T follicular helper cell (primary cell): ENCODE measurements at places on chromosomes 2 and 18.
A peak's percentile ranks its signal among the peaks of the same experiment; 100 is the strongest.

DNA sequence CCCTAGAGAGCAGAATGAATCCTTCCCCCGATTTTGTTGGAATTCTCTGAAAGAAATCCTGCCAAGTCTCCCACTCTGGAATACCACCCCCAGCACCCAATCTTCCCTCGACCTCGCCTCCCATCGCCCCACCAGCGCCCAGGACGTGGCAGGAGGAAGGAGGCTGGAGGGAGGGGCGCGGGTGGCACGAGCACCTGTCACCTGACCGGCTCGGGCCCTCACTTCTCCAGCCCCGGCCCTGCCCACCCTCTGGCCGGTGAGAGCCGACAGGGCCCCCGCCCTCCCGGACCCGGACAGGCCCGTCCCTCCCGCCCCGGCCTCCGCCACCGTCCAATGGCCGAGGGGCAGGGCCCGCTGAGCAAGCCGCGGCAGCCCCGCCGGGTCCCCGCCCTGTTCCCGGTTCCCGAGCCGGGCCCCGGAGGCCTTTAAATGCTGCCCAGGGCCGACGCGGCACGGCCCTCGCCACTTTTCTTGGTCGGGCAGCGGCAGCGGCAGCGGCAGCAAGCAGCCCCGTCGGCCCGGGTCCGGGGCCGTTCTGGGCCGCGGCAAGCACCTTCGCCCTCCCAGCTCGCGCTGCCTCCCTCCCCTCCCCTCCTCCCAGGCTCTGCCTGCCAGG lies at the start of gene LGALSL:
TSS of gene LGALSL (plus strand) at position 393 of the 616 bp plus-strand sequence. CDS start 384 bp downstream, outside the sequence.
- no peak for DNase-seq

- no peak for DNase-seq
These were observed 350.3 kb upstream of the HS6ST1 start for GRCh38 chr2:128668946-128669345.

- DNase-seq = no peak
These were observed 52.1 kb downstream of the CYRIA start for GRCh38 chr2:16613539-16614011.

GRCh38 chr2:174692256-174692919 lies 71.9 kb downstream of the CHRNA1 start:
- no peak for DNase-seq

DNA sequence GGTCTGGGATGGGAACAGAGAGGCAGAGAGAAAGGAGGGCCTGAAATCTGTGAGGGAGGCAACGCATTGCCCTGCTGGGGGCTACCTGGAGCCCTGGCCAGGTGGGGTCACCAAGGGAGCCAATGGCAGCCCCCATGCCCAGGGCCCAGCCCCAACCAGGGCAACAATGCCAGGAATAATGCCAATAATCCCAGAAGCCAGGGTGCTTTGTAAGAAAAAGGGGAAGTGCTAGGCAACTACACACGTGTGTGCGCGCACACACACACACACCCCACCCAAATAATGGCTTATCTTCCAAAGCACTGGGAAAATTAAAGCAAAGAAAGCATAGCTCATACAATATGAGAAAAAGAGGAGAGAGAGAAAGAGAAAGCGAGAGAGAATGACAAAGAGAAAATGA lies 7.0 kb upstream of the CLEC4F start:
- DNase-seq = no peak

DNA sequence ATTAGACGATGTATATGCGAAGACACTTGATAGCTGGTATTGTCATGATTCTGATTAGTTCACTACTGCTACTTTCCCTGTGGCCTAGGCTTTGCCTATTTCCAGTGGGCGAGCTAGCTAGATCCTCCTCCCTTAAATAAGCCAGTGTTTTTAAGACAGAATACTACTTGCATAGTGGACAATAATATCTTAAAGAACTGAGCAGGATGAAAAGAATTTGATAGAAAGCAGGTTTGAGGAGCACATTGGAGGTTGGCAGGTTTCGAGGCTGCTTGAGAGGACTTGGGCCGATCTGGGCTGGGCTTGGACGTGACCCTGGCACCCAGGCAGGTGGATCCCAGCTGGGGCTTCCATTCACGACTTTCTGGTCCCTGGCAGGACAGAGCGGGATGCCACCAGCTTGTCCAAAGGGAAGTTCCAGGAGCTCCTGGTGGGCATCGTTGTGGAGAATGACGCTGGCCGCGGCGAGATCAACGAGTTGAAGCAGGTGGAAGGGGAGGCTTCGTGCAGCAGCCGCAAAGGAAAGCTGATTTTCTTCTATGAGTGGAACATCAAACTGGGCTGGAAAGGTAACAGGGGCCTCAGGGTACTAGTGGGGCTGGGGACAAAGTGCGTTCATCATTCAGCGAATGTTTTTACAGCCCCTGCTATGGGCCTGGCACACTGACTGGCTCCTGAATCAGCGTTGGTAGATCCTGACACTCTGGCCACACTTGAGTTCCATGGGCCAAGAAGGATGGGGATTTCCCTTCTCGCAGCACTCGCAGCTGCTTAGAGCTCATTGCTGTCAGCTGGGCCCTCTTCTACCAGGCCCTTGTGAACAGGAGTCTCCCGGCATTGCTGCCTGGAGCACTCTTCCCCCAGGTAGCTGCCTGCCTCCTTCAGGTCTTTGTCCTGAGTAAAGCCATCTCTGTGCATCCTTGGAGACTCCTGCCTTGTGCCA lies 16.9 kb downstream of the C2orf74 start:
- no peak for DNase-seq

DNA sequence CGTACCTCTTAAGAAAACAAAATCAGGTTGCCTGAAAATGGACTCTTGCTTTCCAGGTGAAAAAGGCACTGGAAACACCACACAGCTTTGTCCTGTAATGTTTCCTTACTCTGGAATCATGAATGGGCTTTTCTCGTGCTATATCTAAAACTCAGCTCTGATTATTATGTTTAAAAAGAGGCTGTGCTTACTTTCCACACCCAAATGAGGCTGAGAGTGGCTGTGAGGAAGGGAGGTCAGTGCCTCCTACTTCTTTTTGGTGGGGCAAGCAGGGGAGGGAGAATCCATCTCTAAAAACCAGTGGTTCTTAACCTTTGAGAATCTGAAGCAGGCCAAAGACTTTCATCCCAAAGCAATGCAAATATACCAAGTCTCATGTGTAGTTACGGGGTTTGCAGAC lies 148.6 kb downstream of the FAM210A start:
- DNase-seq = no peak

DNA sequence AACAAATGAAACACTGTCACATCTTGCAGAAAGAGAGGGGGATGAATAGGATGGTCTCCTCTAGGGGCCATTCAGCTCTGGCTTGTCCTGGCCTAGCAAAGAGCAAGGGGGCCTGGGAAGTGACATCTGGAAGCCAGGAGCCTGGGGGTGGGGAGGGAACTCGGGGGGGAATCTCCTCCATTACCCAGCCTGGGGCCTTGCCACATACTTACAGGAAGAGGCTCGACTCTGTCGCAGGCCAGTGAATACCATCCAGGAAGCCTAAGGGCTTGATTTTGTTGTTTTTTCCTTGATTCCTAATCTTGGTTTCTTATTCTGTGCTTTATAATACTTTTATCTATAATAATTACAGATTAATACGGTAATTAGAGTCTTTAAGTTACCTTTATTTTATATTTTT lies 797.5 kb upstream of the ID2 start:
- DNase-seq = no peak

GRCh38 chr18:2303517-2304238 lies 267.6 kb downstream of the METTL4 start:
- DNase-seq = no peak

DNA sequence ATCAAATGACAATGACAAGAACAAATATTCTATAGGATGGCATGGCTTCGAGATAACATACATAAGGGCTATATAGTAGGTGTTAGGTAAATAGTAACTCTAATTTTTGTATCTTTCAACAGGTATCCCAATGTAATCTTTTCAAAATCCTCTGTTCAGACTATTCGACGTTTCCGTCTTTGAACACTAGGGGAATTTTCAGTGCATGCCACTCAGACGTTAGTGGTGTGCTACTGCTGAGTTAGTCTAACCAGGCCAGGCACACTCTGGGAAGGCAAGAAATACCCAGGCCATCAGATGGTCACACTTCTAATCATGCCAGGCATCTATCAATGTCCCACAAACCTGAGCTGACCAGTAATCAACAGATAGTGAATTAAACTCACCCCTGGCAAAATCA lies 14.6 kb upstream of the CREG2 start:
- DNase-seq = no peak

GRCh38 chr18:44859751-44860439 lies 179.2 kb downstream of the SETBP1 start:
- DNase-seq = no peak

DNA sequence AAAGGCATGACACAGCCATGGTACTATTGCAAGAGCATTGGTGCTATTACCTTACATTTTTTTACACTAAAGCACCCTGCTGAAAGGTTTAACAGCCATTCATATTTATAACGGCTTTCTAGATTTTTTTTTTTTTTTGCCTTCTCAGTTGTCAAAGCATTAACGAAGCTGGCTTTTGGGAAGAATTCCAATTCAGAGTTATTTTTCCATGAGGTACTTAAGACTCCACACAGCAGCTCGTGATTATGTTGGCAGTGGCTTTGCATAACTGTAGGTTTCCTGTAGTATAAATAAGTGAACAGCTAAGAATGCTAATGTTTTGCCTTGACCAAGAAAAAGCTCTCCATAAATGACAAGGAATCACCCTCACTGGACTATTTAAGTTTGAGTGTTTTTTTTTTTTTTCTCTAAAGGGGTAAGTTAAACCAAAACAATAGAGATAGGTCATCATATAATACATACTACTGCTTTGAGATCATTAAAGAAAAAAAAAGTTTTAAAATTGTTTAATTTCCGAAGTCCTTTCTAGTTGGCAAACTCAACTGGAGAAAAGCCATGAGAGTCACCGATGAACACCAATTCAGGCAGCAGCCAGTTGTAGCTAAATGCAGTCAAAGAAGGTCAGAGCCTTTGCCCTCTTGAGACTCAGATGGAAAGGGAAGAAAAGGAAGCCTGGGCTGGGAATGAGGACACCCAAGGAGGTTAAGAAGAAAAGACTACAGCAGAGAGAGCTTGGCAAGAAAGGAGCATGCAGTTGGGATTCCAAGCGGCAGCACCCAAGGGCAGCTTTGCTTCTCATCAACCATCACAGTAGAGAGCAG lies 187.4 kb upstream of the NCKAP5 start:
- DNase-seq = no peak

DNA sequence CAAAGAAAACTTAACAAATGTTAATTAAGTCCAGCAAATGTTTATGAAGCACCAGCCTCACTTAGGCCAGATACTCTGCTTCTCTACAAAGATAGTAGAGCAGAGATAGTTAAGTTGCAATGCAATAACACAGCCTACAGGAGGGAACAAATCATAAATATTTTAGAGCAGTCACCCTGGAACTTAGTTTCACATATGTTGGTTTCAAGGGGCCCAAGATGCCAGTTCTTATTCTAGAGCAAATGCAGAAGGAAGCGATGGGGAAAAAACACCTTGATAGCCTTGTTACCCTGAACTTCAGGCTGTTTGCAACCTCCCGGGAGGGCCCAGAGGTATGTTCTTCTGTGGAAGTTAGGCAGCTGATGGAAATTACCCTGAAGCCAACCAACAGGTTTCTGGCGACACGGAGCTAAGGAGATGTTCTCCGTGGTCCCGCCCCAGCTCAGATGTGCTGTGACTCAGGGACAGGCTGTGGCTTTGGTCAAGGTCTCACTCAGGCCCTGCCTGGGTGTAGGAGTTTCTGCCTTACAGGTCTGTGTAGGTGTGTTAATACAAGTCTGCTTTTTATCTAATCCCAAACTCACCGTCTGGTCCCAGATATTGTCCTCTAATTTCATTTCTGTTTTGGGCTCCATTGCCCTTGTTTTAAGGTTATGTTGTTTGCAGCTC lies 3.8 kb downstream of the CTIF start:
- no peak for DNase-seq

GRCh38 chr2:108583903-108584520 lies 49.7 kb downstream of the LIMS1 start:
- DNase-seq = peak; percentile 40

GRCh38 chr18:74498712-74499627 lies 2.8 kb downstream of the CNDP2 start:
- DNase-seq = peak; percentile 61
